Activated T-cell treated with anti-CD3 and anti-CD28 coated beads for 24 hours (primary cell): ENCODE measurements at places on chromosomes 16 and 17.

GRCh38 chr17:80605326-80606066 lies 60.9 kb downstream of the RPTOR start:
- DNase-seq, result peak; percentile 65

DNA sequence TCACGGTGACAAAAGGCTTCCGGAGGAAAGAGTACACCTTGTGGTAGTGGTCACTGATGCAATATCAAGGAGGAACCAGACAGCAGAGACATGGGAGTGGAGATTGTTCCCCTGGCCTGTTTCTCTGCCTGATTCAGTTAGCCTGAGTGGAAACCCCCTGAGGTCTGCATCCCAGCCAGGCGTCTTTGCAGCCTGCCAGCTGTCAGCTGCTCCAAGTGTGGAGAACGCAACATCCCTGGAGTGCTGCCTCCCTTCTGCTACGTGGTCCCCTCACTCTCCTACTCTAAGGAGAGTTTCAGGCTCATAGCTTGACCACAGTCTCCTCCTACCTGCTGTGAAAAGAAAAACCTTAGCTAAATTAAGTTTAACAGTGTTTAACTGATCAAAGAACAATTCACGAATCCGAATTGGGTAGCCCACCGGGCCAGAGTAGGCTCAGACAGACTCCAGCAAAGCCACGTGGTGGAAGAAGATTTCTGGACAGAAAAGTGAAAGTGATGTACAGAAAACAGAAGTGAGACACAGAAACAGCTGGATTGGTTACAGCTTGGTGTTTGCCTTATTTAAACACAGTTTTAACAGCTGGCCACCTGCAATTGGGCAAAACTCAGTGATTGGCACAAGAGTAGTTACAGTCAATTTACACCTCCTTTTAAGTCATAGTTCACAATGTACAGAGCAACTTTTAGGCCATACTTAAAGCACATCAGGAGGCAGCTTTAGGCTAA lies 188.6 kb downstream of the DNAH9 start:
- no peak for DNase-seq

GRCh38 chr16:79843631-79844043 lies 243.1 kb upstream of the MAF start:
- DNase-seq, result no peak

GRCh38 chr16:17104654-17105053 lies 366.1 kb downstream of the XYLT1 start:
- DNase-seq, result no peak

DNA sequence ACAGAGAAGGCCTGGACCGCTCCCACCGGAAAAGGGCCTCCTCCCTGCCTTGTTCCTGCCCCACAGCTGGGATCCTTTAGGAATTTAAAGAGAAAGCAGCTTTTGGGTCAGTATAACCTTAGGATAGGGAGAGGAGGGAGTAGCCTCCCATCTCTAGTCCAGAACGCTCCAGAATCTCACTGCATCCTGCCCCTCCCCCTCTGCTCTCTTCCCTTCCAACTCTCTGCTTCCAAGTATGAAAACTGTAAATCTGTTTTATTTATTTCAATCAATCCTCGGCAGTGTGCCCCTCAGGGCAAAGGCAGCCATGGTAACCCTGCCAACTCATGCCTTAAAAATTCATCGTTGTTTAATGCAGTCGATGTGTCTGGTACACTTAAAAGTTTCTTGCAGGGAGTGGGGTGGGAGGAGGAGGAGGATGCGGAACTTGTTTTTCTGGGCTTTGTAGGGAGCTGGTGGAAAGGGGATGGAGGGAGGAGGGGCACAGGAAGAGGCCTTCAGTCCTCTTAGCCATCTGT lies 21.2 kb upstream of the MTSS2 start:
- no peak for DNase-seq

GRCh38 chr17:1188812-1189504 lies 9.2 kb upstream of the ABR start:
- no peak for DNase-seq

GRCh38 chr17:28684963-28685362 lies 23.0 kb downstream of the SUPT6H start:
- DNase-seq, result no peak

- DNase-seq, result peak; percentile 30
Measured at GRCh38 chr17:33674685-33675084, 381.6 kb upstream of the ASIC2 start.

- DNase-seq, result no peak
Measured at GRCh38 chr16:58963479-58963878, 229.4 kb upstream of the GOT2 start.

DNA sequence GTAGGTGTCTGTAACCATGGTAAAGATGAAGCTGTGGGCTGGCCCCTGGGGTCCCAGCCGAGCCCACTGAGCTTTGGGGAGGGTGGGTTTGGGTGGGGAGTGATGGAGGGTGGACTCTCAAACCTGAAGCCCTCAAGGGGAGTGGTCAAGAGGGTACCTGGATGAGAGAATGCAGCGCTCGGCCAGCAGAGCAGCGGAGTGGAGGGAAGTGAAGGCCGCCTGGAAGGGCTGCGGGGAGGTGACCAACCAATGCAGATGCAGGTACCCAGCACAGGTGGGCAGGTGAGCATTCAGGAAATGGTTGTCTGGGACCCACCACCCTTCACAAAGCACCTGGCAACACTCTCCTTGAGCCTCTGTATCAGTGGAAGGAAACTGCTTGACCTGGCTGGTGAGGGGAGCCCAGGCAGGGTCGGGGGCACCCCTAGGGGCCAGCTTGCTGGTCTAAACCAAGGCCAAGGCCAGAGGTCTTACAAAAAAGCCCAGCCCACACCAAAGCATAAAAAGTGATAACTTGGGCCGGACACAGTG lies 3.4 kb upstream of the SLC5A10 start:
- no peak for DNase-seq

DNA sequence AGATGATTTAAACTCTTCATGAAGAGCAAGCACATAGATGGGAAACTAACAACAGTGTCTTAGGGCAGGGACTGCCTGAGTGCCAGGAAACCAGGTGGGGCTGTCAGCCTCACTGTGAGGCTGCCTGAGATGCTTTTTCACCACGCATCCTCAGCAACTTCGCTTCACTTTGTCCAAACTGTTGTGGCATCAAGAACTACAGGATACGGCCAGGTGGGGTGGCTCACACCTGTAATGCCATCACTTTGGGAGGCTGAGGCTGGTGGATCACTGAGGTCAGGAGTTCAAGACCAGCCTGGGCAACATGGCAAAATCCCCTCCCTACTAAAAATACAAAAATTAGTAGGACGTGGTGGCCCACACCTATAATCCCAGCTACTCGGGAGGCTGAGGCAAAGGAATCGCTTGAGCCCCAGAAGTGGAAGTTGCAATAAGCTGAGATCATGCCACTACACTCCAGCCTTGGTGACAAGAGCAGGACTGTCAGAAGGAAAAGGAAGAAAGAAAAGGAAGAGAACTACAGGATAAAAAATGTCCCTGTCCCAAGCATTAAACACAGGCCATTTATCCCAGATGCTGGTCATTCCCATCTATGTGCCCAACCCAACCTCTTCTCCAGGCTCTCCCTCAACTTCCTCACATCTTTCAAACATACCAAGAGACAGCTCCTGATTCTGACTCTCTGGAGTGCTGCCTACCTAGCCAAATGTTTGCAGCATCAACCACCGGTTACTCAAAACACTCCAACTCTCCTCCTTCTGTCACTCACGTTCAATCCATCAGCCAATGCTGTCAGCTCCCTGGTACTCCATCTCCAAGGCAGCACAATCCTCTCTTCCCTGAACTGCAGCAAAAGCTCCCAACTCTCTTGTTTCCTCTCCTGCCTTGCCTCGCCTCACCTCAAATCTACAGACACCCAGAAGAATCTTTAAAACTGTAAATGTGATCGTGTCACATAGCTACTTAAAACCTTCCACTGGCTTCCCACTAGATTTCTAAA lies 1.6 kb downstream of the EIF4A3 start:
- no peak for DNase-seq

GRCh38 chr17:7356072-7356549 lies 1.2 kb downstream of the TMEM95 start:
- DNase-seq, result peak; percentile 76

- DNase-seq, result no peak
Measured at GRCh38 chr17:77572065-77572601, 386.4 kb upstream of the TNRC6C start.

DNA sequence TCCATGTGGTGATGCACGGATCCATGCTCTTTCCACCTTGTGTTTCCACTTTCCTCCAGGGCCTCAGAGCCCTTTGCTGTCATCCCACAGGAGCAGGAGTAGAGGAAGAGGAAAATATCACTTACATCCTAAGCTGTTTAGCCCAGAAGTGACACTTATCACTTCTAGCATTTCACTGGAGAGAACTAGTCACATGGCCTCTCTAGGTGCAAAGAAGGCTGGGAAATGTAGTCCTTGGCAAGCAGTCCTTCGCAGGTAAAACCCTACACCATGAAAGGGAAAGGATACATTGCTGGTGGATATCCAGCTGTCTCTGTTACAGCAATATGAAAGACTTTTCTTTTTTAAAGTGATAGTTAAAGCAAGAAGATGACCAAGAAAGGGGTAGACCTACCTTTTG lies 185.9 kb downstream of the RGS9 start:
- DNase-seq, result no peak

DNA sequence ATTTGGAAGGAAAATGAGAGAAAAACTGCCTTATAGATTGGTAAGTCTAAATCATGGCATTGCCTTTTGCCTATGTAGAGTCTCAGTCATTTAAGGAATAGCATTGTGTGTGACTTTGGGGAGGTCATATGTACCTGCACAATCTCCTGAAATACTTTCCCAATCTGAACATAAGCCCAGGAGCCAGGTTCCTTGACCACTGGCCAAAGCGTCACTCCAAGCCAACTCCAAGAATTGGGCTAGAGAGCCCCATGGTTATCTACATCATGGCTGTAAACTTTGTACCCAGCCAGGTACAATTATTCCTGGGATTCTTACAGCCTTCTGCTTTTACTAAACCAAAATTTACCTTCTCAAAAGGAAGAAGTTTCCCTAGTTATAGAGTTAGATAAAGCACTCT lies 40.8 kb upstream of the MED13 start:
- no peak for DNase-seq

DNA sequence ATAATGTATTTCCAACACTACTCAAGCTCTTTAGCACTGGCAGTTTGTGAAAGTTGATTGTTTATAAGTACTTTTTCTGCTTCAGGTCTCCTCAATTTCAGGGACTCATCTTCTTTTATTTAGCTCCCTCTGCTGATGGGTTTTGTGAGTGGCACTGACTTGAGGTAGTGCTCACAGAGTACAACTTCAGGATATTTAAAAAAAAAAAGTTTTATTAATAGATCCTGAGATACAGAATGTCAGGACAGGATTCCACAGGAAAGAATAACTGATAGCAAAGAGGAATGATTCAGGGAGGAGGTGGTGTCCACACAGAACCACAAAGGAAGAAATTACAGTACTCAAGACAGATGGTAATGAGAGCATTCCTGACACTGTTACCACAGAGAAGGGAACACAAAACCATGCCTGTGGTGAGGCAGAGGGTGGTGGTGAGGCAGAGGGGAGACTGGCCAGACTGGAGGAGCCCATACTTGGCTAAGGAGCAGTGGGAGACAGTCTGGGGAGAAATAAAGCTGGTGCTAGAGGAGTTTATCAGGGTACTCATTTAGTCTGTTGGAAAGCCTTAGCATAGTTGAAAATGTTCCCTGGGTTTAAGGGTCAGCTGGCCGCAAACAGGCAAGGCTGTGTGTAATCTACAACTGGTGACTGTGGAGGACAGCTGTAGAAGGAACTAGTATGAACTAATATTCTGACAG lies 63.7 kb downstream of the SPAG9 start:
- no peak for DNase-seq

DNA sequence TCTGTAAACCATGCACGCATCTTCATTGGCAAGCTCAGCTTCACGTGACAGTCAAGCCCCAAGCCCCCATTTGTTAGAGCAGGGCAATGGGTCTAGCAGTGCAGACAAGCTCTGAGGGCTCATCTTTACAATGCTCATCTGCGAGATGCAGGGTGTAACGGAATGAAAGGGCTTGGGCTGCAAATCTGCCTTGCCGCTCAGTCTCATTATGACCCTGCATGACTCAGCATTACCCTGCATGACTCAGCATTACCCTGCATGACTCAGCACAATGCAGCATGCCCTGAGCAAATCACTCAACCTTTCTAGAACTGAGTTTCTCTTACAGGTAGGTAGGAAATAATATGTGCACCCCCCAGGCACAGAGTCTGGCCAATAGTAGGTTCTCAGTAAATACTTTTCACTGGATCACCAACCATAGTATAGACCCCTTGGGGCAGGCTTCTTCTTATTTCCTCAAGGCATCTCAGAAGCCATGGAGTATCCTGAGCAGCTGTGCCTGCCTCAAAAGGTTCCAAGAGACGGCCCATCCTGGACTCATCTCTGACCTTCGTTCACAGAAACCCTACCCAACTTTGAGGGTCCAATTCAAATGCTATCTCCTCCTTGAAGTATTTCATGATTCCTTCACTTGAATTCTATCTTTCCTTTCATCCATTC lies 391.3 kb upstream of the CDH5 start:
- DNase-seq, result no peak

DNA sequence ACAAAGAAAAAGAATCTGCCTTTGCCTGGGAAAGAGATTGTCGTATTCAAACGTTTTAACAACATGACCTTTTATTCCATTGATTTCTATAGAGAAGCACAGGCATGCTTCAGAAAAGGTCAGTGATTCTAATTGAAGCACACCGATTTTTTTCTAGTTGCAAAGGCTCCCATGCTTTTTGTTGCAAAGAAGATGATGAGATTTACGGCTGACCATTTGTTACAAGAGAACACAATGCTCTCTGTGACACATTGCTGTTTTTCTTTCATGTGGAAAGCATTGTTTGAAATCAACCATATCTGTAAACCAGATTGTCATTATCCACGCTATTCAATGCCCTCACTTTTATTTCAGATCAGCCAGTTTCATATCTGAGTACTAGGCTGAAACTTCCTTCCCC lies 99.8 kb downstream of the NLK start:
- DNase-seq, result no peak

DNA sequence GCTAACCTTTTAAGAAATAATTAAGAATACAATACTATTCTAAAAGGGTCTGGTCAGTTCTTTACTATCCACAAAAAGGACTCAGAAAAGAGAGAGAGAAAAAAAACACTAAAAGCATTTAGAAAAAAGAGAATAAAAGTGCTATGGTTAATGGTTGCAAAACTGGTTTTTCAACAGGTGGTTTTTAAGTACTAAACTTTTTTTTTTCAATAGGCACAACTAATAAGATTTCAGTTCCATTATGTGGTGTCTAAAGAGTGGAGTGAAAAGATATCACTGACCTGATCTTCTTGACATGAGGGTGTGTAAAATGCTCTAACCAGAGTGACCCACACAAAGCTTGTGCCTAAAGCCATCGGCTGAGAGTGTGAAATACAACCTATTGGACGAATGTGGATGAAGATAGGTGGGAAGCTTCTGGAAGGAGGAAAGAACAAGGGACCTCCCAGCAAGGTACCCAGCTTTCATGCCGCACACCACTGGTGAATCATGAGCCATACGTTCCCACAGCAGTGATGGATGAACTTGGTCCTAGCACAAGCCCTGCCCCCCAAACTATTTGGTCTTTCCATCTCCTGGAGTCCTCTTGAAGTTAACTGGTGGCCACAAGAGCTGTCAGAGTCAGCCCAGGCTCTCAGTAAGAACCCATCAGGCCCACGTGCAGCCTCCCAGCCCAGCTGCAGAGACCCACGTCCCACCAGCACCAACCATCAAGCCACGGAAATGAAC lies 103.0 kb downstream of the ZFHX3 start:
- no peak for DNase-seq
